Stimulated activated memory B cell treated with anti-CD40 and anti-IgM and Interleukin-4, amounts not matched to agents 10 μg/mL and 1 μg/mL and 100 μg/mL, for 72 hours (primary cell): ENCODE measurements at places on chromosomes 3 and 15.
A peak's percentile ranks its signal among the peaks of the same experiment; 100 is the strongest.

GRCh38 chr3:146843476-146843875 lies 238.3 kb upstream of the PLSCR5 start:
- H3K27me3 ChIP-seq: no peaks in the 10 kb centered on the region
- no peak overlapping the region for H3K4me3 ChIP-seq
- no peak for ATAC-seq
- no peaks in the 10 kb centered on the region for H3K36me3 ChIP-seq
- H3K4me1 ChIP-seq: no peaks in the 10 kb centered on the region

DNA sequence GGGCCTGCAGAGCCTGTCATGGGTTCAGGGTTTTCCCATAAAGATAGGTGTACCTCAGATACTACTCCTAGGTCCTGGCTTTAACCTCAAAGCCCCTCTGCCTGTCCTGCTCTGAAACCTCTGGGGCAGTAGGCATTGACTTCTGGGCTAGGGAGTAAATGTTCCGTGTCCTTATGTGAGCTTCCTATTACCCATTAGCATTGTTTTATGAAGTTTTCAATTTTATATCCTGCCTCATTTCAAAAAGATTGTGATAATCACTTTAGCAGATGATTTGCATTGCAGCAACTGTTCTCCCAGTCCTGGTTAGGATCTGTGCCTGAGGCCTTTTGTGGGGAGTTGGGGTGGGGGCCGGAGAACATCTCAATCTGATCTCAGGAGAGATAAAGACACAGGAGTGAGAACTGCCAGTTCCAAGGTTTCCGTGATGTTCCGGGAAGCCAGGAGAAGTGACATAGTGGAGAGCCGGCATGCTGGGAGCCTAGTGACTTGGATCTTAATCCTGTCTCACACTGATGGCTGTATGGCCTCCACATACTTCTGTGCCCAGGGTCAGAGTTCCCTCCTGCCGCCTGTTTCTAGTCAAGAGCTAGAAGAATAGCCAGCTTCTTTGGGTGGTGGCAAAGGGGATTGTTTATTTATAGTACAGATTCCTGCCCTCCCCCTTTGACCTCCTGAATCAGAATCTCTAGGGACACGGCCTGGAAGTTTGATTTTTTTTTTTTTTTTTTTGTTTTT lies 10.6 kb downstream of the TPM1 start:
- H3K36me3 ChIP-seq: peaks cover 13% of the 10 kb centered on the region
- H3K27me3 ChIP-seq: no peaks in the 10 kb centered on the region

DNA sequence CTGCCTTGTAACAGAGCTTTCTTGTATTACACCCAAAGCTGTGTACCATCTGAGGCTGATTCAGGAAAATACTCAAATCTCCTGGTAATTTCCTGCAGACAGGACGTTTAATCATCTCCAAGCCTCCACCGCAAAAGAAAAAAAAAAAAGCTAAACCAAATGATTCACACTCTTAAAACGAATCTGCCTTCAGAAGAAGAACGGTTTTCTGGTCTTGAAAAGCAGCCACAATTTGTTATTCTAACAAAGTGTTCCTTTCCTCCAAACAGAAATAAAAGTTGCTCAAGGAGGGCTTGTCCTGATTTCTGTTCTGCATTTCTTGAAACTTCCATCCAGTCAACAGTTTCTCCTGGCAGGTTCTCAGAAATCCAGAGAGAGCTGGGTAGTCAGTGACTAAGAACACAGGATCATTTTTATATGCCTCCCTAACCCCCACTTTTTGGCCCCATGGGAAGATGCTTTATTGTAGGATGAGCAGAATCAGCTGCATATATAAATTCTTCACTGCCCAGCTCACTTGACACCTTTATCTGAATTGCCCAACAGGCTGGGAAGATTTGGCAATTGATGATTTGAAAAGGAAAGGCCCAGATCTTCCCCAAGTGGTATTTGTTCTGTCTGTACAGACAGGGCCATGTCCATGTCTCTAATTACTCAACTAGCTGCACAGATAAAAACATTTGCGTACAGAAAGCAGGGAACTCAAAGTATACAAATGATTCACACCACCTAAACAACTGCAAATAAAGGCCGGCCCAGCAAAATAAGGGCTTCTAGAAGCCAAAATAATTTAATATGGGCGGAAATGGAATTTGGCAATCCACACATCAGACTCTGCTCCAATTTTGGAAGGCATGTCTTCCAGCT lies 41.0 kb upstream of the PRICKLE2 start:
- no peak overlapping the region for H3K4me3 ChIP-seq
- peaks cover 61% of the 10 kb centered on the region for H3K27me3 ChIP-seq
- ATAC-seq: no peak
- peaks cover 5% of the 10 kb centered on the region for H3K36me3 ChIP-seq
- H3K27ac ChIP-seq: no peak overlapping the region
- H3K4me1 ChIP-seq: no peaks in the 10 kb centered on the region

GRCh38 chr15:68518046-68518445 lies 60.7 kb upstream of the CORO2B start:
- no peak overlapping the region for H3K27ac ChIP-seq
- no peak for ATAC-seq
- no peak overlapping the region for H3K4me3 ChIP-seq
- H3K36me3 ChIP-seq: no peaks in the 10 kb centered on the region

- no peak overlapping the region for H3K27ac ChIP-seq
- ATAC-seq: no peak
- H3K36me3 ChIP-seq: no peaks in the 10 kb centered on the region
- peaks cover 35% of the 10 kb centered on the region for H3K27me3 ChIP-seq
- no peak overlapping the region for H3K4me3 ChIP-seq
Measured at GRCh38 chr3:109339714-109340648, 2.6 kb upstream of the DPPA4 start.

- no peak overlapping the region for H3K4me3 ChIP-seq
- H3K36me3 ChIP-seq: no peaks in the 10 kb centered on the region
- H3K27me3 ChIP-seq: peaks cover 19% of the 10 kb centered on the region
- ATAC-seq: peak; percentile 47
- H3K4me1 ChIP-seq: no peaks in the 10 kb centered on the region
Measured at GRCh38 chr3:39639344-39640236, 169.8 kb upstream of the MYRIP start.

DNA sequence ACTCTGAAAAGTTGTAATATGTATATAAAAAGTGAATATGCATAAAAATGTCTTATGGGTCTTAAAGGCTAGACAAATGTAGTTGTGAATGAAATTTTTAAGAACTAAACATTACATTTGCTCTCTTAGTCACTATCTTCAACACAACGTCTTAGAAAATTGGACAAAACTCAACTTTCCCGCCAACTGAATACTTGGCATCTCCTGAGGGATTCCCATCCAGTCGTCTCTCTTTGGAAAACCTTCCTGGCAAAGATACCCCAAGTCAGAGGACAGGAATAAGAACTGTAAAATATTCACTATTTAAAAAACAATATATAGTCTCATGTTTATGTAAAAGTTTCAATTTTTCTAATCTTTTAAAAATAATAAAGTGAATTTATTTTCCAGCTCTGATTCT lies 354.8 kb downstream of the GRM7 start:
- no peak overlapping the region for H3K27ac ChIP-seq
- no peaks in the 10 kb centered on the region for H3K4me1 ChIP-seq
- no peak overlapping the region for H3K4me3 ChIP-seq
- ATAC-seq: no peak
